ENCODE measurements at places on chromosomes 13 and 19.

DNA sequence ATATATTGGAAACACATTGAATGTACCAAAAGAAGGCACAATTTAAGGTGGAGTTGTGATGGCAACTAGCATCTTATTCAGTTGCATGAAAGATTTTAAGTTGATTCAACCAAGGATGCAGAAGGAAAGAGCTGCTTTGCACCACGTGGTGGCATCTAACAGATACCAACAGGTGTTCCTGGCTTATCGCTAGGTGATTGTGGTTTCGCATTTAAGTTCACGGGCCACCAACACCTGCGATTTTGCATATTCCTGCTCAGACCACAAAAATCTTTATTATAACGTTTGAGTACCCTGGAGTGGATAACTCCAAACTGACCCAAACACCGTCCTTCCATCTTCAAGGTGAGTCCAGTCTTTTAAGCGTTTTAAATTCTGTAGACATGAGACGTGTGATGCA lies 45.3 kb downstream of the RGCC start:
- no peak overlapping the region for H3K4me3 ChIP-seq
- H3K4me1 ChIP-seq: no peaks in the 10 kb centered on the region
- no peak overlapping the region for H3K27ac ChIP-seq
- no peaks in the 10 kb centered on the region for H3K27me3 ChIP-seq
- DNase-seq: no peak

DNA sequence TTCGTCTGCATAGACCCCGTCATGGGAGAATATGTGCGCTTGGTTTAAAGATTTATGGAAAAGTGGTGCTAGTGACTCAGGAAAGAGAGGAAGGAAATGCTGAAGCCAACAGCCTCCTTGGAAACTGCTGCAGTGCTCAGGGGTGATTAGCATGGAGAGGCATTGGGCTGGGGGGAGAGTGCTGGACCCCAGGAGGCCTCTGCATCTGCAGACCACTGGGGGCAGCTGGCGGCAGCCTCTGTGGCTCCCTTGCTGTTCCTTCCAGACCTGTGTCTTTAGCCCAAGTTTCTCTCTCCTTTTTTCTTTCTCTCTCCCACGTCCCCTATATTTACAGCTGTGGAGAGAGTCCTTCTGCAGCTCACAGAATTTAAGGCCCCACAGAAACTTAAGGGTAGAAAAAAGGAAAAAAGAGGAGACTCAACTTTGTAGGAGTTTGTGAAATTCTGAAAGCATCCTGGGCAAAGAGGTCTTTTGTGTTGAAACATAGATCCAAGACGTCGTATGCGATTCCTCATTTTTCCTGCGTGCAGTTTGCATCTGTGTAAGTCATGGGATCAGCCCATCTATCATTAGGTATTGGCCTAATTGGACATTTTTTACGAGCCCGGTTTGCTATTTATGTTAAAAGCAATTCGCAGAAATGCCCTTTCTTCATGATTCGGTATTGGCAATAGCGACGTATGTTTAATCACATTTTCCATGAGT lies 116.2 kb upstream of the ZNF536 start:
- H3K27me3 ChIP-seq: peaks cover 10% of the 10 kb centered on the region
- H3K27ac ChIP-seq: no peak overlapping the region
- H3K4me3 ChIP-seq: no peak overlapping the region
- H3K4me1 ChIP-seq: peaks cover 33% of the 10 kb centered on the region

DNA sequence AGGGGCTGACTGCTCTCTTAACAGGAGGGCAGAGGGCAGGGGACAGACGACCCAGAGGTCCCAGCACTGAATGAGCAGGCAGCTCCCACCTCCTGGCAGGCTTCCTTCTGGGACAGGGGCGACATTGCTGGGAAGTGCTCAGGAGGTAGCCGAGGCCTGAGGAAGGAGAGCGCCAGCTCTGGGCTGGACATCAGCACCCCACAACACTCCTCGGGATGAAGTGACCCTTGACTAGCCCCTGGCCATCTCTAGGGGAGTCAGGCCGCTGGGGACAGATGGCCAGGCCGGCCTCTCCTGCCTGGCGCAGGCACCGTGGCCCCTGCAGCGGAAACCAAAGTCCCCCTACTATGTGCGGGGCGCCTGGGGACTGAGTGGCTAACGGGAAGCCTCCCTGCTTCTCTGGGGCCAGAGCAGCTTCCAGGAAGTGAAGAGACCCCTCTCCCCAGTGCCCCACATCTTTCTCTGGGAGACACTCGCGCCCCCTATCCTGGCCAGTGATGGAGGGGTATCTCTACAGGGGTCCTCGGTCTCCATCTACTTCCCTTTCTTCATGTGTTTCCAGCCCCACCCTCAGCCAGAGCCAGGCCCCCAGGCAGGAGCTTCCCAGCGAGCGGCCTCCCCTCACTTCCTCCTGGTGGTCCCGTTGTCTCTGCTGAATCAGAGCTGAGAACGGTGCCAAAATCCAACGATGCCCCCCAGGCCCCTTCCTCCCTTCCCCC lies 10.1 kb downstream of the PRR36 start:
- no peak overlapping the region for H3K4me3 ChIP-seq
- H3K27ac ChIP-seq: no peak overlapping the region
- peaks cover 84% of the 10 kb centered on the region for H3K27me3 ChIP-seq
- H3K4me1 ChIP-seq: peaks cover 14% of the 10 kb centered on the region
- DNase-seq: no peak
- no peaks in the 10 kb centered on the region for H3K36me3 ChIP-seq

DNA sequence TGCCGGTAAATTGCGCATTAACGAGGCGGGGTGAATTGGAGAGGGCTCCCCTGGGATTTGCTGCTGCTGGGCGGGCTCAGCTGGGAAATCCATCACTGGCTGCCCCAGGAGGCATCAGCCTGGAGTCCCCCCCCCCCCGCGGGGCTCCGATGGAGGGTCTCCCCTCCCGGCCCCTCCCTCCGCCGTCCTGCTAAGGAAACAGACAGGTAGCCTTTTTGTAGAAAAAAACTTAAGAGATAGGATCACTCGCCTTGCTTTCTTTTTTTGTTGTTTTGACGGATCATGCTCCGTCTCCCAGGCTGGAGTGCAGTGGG lies 6.8 kb downstream of the TLE6 start:
- H3K4me1 ChIP-seq: peaks cover 26% of the 10 kb centered on the region
- peak overlapping the region; percentile 19 for H3K4me3 ChIP-seq
- H3K27ac ChIP-seq: no peak overlapping the region

DNA sequence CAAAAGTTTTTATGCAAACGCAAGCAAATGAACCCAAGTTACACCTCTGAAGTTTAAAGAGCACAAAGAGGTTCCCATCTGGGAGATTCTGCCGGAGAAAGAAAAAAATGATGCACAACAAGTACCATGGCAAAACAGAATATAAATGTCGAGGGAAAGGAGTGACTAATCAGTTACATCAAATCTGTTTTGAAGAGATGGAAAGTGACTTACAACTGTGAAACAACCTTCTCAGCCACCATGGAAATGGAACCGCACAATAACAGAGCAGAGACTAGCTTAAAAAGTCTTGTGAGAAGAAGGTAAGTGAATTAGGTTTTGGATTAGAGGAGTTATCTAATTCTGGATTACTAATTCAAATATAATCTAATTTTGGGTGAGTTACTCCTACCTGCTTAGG lies 2.4 kb downstream of the HSPH1 start:
- peaks cover 25% of the 10 kb centered on the region for H3K4me1 ChIP-seq
- DNase-seq: no peak
- H3K27ac ChIP-seq: no peak overlapping the region
- peaks cover 17% of the 10 kb centered on the region for H3K36me3 ChIP-seq
- peak overlapping the region; percentile 71 for H3K4me3 ChIP-seq

DNA sequence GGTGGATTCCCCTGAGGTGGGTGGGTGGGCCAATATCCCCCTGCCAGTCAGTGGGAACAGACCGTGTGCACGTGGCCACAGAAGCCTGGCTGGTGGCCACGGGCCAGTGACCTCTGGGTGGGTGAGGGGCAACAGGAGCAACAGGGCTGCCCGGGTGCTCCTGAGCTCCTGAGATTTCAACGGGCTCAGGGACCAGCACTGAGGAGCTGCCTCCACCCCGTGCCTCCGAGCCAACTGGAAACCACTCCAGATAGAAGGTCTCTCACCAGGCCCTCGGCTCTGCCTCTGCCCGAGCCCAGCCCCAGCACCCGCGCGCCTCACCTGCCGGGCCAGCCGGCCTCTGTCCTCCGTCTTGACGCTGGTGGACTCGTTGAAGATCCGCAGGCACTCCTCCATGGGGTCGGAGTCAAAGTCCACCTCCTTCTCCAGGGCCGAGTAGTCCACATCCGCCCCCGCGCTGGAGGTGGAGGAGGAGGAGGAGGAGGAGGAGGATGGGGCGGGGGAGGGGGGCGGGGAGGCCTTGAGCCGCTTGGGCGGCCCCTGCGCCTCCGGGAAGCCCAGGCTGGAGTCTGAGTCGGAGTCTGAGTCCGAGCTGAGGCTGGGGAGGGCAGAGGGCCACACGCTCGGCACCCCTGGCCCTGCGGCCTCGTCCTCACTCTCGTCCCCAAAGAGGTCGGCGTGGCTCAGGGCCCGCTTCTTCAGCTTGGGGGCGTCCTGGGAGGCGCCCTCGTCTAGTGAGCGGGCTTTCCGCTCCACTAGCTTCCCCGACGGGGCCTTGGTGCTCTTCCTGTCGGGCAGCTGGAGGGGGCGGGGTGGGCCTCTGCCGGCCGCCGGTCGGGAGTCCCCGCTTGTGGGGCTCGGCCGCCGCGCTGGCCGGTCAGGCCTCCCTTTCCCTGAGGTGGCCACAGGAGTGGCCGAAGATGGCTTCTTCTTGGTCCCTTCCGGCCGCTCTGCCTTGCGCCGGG lies 14.8 kb upstream of the ATP8B3 start:
- peaks cover 14% of the 10 kb centered on the region for H3K4me1 ChIP-seq
- H3K4me3 ChIP-seq: no peak overlapping the region

- no peaks in the 10 kb centered on the region for H3K27me3 ChIP-seq
- no peaks in the 10 kb centered on the region for H3K4me1 ChIP-seq
- H3K4me3 ChIP-seq: no peak overlapping the region
Observed at GRCh38 chr13:44104197-44104490, 224.4 kb downstream of the LACC1 start.

- DNase-seq: peak; percentile 43
- H3K4me1 ChIP-seq: peaks cover 23% of the 10 kb centered on the region
- H3K4me3 ChIP-seq: peak overlapping the region; percentile 20
- no peaks in the 10 kb centered on the region for H3K36me3 ChIP-seq
- H3K27ac ChIP-seq: no peak overlapping the region
- H3K27me3 ChIP-seq: peaks cover 100% of the 10 kb centered on the region
Observed at GRCh38 chr13:27921421-27921960, 1.7 kb downstream of the PDX1 start.

DNA sequence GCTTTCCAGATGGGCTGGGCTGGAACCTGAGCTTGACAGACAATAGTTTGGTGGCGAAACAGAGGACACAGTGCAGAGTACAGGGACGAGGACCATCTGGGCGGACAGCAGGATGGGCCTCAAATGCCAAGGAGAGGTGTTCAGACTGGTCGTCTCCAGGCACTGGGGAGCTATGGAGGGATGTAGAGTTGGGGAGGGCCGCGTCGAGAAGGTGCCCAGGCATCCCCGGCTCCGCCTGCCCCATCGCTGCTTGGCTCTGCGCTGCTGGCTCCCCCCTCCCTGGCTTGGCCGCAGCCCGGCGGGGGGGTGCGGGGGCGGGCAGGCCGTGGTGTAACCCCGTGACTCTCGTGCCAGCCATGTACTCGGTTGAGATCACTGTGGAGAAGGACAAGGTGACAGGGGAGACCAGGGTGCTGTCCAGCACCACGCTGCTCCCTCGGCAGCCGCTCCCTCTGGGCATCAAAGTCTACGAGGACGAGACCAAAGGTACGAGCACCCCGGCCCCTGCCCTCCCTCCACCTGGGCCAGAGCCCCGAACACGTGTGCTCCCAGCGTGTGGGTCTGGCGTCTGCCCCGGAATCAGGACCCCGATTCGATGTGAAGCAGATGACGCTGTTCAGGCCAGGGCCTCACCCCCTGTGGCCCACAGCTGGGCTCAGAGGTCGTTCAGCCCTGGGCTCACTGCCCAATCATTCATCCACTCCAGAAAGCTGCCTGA lies 10.8 kb upstream of the MISP start:
- H3K4me1 ChIP-seq: no peaks in the 10 kb centered on the region
- H3K27me3 ChIP-seq: no peaks in the 10 kb centered on the region
- no peak overlapping the region for H3K27ac ChIP-seq
- no peaks in the 10 kb centered on the region for H3K36me3 ChIP-seq

- H3K27me3 ChIP-seq: no peaks in the 10 kb centered on the region
- H3K36me3 ChIP-seq: no peaks in the 10 kb centered on the region
- H3K4me3 ChIP-seq: no peak overlapping the region
- DNase-seq: peak; percentile 68
Observed at GRCh38 chr13:114110091-114110829, 22.2 kb downstream of the RASA3 start.
